Activated T-cell treated with anti-CD3 and anti-CD28 coated beads, Interleukin-2, amount 50 U/mL, for 4 hours (primary cell): ENCODE measurements at places on chromosomes 11 and 22. TPM values are rescaled to one million over a fixed set of nuclear protein-coding genes. Genes with fewer than 3 reads are reported as not detected.

Gene MB
- total RNA-seq = not detected

Gene CCT8L2
- not detected for total RNA-seq

Gene TEX54
- total RNA-seq = 0.92 TPM

Gene SNX32
- 0.56 TPM for total RNA-seq

Gene KRTAP5-11
- total RNA-seq = not detected

Gene ALDH3B2
- not detected for total RNA-seq

Gene MUC5AC
- under 0.01 TPM for total RNA-seq

Gene OR4A15
- total RNA-seq = not detected

Gene KCNQ1OT1
- total RNA-seq = 0.19 TPM

Gene PRR5
- total RNA-seq = 41.1 TPM

Gene KDM4E
- not detected for total RNA-seq

Gene SERPING1
- total RNA-seq = 1.7 TPM

Gene PKDREJ
- not detected for total RNA-seq

Gene KBTBD3
- 0.61 TPM for total RNA-seq

Gene HARBI1
- 5.7 TPM for total RNA-seq

Gene ADM2
- 9.4 TPM for total RNA-seq

Gene MOV10L1
- total RNA-seq = not detected

Gene LDHAL6A
- not detected for total RNA-seq

Gene OR52A1
- total RNA-seq = not detected

Gene CAVIN3
- 14.0 TPM for total RNA-seq

Gene CAPN1
- total RNA-seq = 81.9 TPM

Gene SGSM1
- 0.03 TPM for total RNA-seq

Gene ASCL2
- total RNA-seq = 1.2 TPM

Gene CRACR2B
- 0.28 TPM for total RNA-seq

Gene MYBPC3
- not detected for total RNA-seq

Gene APOL4
- total RNA-seq = not detected

Gene RAC2
- 388 TPM for total RNA-seq

Gene RRAS2
- total RNA-seq = 49.2 TPM

Gene KCTD14
- total RNA-seq = 0.38 TPM

Gene TTLL1
- total RNA-seq = 1.5 TPM

Gene KCNQ1
- 2.8 TPM for total RNA-seq

Gene MS4A6E
- not detected for total RNA-seq

Gene MN1
- 0.05 TPM for total RNA-seq

Gene CPT1B
- total RNA-seq = 32.7 TPM

Gene NEU3
- total RNA-seq = 11.8 TPM

Gene MED19
- total RNA-seq = 23.2 TPM

Gene CHADL
- 0.60 TPM for total RNA-seq

Gene OTOG
- not detected for total RNA-seq

Gene TBCEL
- total RNA-seq = 7.2 TPM

Gene SYT8
- total RNA-seq = not detected

Gene NXPE4
- not detected for total RNA-seq

Gene OR6A2
- total RNA-seq = not detected

Gene LRRN4CL
- total RNA-seq = 0.21 TPM

Gene SPA17
- total RNA-seq = 0.76 TPM

Gene DLG2
- 1.3 TPM for total RNA-seq

Gene GLYATL1
- 0.24 TPM for total RNA-seq

Gene OR52D1
- not detected for total RNA-seq

Gene MS4A1
- total RNA-seq = 0.94 TPM

Gene OR2D2
- not detected for total RNA-seq

Gene ACP2
- total RNA-seq = 23.5 TPM

Gene FXYD6
- total RNA-seq = 0.38 TPM

Gene PNPLA5
- total RNA-seq = not detected

Gene TSGA10IP
- total RNA-seq = not detected

Gene YDJC
- 91.4 TPM for total RNA-seq

Gene CCDC134
- 18.4 TPM for total RNA-seq
